ENCODE measurements at places on chromosomes 16 and 17.

GRCh38 chr17:50767446-50767845 is at the start of gene ANKRD40CL:
ANKRD40CL (minus strand) TSS chr17:50767518; CDS start chr17:50766913, 605 bp downstream.
- no peak for DNase-seq

DNA sequence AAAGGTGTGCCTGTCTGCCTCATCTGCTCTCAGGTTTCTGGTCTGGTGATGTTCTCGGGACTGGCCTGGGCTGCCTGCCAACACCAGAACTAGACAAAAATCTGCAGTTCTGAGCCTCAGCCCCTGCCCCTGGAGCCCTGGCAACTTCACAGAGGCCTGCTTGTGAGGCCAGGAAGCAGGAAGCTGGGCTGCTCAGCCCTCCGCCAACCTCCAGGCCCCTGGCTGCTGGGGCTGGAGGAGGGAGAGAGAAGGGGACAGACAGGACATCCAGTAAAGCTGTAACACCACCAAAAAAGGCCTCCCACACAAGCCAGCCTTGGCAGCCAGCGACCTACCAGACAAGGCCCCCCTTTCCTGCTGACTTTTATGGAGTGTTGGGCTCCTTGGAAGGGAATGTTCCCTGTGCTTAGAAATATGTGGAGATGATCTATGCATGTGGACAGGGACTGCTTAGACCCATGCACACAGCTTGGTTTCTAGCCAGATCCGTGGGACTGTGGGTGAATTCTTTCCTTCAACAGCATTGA is 157.6 kb downstream of the XYLT1 start:
- peak; percentile 61 for DNase-seq

DNA sequence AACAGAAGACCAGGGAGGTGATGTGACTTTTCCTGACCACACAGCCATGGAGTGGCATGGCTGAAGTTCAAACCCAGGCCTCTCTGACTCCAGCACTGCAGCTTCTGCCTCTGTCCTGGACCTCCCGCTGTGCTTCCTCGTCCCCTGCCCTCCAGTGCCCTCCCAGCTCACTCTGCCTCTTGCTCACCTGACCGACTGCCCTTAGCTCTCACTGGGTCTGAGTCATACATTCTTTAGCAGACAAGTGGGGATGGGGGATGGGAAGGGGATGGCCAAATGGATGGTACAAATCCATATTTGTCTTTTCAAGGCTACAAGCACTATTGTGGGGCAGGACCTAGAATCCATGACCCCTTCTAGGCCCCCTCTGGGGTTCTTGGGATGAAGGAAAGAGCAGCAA is 33.0 kb downstream of the PITPNM3 start:
- DNase-seq = no peak

- no peak for DNase-seq
Measured at GRCh38 chr16:17018585-17018939, 452.2 kb downstream of the XYLT1 start.

DNA sequence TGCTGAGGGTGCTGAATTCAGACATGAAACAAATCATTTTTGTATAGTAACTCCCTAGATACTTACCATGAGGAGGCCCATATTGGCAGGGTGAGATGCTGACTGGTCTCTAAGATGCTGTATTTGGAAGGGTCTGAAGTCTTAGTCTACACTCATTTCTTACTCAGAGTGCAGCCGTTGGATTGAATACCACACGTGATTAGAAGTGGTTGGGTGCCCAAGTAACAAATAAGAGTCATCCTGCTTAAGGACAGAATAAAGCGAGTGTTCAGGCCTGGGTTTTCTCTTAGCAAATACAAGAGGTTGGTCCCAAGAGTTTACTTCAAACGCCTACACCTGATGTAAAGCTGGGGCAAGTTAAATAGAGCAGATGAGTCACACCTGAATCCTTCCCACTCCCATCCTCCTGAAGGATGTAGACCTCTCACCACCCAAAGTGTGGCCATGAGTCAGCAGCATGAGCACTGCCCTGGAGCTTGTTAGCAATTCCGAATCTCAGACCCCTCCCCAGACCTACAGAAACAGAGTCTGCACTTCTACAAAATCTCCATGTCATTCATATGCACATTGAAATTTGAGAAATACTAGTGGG is 284.6 kb upstream of the CDH5 start:
- DNase-seq = no peak

DNA sequence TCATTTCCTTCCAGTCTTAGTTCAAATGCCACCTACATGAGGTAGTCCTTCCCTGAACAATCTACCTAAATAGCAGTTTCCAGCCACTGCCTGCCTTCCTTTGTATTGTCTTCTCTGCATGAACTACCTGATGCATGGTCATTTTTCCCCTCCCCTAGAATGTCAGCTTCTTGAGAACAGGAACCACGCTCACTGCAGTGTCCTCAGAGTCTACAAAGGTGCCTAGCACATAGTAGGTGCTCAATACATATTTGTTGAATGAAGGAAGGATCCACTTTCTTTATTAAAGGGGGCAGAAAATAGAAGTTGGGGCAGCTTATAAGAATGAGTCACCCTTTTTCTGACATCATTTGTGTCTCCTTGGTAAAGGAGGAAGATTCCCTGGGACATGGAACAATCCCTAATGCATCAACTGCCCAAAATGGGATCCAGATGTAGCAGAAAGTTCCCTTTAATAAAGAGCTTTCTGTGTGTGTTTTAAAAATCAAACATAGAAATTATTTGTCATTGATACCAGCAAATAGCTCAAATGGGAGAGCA is 4.4 kb upstream of the CYLD start:
- DNase-seq = no peak

GRCh38 chr16:26186091-26186615 is 494.4 kb downstream of the HS3ST4 start:
- no peak for DNase-seq

GRCh38 chr17:13337864-13338371 is 263.8 kb downstream of the HS3ST3A1 start:
- peak; percentile 47 for DNase-seq

- no peak for DNase-seq
Measured at GRCh38 chr16:19741354-19741753, 23.3 kb downstream of the IQCK start.

GRCh38 chr16:77277571-77277970 is 78.4 kb downstream of the SYCE1L start:
- DNase-seq = no peak

GRCh38 chr16:57039148-57039812 is 49.9 kb downstream of the NLRC5 start:
- DNase-seq = no peak

DNA sequence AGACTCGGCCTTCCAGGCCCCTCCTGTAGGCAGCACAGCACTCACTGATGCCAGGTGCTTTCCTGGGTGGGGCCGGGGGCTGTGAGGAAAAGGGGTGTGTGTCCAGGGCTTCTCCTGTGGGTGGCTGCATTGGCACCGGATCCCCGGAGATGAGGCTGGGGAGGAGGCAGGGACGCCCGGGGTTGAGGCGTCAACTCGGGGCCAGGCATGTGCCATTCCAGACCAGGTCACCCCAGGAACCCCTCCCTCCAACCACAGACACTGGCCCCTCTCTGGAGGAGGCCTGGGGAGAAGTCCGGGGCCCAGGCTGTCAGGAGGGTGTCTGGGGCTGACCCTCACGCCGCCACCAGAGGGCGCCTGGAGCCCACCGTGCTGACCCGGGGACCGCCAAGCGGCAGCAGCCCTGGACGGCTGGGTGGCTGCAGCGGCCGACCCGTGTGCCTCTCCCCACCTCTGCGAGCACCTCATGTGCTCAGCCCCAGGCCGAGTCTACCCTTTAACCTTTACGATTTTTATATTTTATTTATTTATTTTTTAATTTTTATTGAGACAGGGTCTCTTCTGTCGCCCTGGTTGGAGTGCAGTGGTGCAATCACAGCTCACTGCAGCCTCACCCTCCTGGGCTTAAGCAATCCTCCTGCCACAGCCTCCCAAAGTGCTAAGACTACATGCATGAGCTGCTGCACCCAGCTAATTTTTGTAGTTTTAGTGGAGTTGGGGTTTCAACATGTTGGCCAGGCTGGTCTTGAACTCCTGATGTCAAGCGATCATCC is 3.2 kb upstream of the METRN start:
- DNase-seq = peak; percentile 60

GRCh38 chr16:68194251-68194650 is 41.7 kb downstream of the ESRP2 start:
- no peak for DNase-seq

DNA sequence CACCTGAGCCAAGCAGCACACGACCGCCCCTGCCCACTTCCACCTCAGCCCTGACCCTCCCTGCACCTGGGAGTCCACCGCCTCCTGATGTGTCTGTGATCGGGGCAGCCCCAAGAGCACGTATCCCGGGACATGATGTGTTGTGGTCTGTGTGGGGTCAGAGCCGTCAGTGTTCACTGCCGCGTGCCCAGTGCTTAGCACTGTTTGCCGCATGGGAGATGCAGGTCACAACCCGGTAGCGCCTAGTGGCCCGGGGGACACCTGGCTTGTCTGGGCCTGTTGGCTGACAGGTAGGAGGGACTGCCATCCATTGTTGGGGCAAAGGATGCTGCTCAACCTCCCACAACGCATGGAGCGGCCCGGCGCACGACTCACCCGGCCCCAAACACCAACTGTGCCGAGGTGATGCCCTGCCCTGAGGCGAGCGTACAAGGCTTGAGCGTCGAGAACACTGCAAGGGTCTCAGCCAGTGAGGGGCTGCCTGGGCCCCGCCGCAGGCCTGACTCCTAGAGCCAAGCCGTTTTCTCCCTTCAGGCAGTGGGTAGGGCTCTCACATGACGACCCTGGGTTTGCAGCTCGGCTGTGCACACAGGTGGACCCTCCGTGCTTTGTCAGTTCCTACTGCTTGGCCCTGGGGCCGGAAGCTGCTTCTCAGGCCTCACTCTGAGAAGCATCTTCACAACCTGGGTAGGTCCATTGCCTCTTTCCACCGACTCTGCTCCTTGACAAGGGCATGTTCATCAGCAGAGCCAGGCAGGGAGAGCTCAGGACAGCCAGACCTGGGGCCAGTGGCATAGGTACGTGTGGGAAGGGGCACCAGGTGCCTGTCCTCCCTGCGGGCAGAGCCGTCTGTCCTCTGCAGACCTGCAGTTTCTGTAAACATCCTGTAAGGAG is 5.9 kb upstream of the C16orf95 start:
- DNase-seq = no peak

DNA sequence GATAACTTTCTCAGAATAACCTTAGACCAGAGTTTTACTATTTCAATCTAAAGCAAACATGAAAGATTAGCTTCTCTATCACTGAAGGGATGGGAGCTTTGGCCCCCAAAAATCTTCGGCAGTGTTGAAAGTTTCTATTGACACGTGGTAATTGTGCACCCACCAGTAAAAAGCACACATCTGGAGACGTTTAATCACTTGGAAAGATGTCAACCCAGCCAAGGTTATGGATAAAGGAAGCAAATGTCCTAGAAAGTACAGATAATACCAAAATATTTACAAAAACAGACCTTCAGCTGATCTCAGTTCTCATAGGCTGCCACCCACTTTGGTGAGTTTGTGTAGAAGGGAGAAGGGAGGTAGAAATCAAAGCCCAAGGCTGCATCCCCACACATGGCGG is 5.3 kb downstream of the MYCBPAP start:
- DNase-seq = no peak

GRCh38 chr16:82160226-82160625 is 9.8 kb downstream of the MPHOSPH6 start:
- DNase-seq = no peak
